ENCODE measurements at places on chromosomes 1 and 21.

DNA sequence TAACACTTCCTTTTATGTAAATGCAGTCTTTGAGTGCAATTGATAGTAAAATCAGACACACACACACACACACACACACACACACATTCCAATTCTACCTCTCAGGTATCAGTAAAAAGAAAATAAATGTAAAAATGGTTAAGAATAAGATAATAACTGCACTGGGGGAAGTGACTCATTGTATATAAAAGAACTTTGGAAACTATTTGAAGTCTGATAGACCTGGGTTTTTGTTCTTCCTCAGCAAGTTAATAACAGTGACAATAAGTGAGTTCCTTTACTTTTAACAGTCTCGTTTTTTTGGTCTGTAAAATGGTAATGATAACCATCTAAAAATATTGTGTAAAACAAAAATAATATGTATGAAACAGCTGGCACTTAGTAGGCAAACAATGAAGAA lies 1815.0 kb downstream of the MRPL39 start:
- no peak for DNase-seq

GRCh38 chr1:27601771-27602461 lies 2.0 kb downstream of the AHDC1 start:
- DNase-seq, result no peak

- DNase-seq, result no peak
Measured at GRCh38 chr1:101260556-101261350, 23.9 kb downstream of the S1PR1 start.

GRCh38 chr1:248802454-248802853 lies 23.3 kb downstream of the SH3BP5L start:
- no peak for DNase-seq

GRCh38 chr1:55280731-55281130 lies 65.6 kb upstream of the USP24 start:
- no peak for DNase-seq

- DNase-seq, result no peak
Measured at GRCh38 chr1:245213066-245213831, 58.5 kb downstream of the KIF26B start.

GRCh38 chr1:166999075-166999474 lies 10.0 kb downstream of the MAEL start:
- DNase-seq, result no peak

GRCh38 chr21:16509476-16509875 lies 779.7 kb downstream of the USP25 start:
- no peak for DNase-seq

DNA sequence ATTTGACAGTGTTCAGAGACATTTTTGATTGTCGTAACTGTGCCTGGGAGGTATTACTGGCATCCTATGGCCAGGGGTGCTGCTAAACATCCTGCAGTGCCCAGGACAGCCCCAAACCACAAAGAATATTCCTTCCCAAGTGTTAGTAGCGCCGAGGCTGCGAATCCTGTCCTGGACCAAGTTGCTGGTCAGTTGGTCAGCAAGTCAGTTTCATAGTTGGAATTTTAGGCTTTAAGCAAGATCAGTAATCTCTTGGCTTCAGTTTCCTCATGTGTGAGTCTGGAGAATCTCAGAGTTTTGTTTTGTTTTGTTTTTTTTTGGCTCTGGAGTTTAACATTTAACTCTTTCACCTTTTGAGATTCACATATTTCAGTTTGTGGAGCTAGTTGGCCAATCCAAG lies 65.0 kb downstream of the MTR start:
- DNase-seq, result no peak

DNA sequence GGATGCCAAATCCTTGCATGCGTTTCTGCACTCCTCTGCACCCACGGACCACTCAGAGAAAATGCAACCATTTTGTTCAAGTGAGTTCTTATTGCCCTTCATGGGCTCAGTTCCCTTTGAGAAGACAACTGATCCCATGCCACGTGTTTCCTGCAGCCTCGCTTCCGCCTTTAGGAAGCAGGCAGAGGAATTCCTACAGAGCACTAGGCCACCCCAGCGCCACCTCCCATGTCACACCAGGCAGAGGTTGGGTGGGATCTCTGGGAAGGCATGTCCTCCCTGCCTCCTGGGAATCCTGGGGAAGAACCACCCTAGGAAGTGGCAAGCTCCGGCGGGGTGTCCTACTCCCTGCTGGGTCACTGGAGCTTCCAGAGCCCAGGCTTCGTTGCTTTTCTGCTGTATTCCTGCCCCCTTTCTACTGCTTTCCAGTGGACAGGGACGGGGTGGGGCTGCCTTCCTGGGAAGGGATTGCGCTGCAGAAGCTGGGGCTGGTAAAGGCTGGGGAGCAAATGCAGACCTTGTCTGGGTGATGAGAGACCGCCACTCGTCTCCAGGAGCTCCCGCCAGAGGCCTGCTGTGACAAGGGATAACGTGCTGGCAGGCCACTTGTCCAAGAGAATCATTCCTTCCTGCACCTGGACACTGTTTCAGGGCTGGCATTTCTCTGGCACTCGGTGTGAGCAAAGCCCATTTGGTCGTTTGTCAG lies 478.2 kb upstream of the VAMP3 start:
- no peak for DNase-seq

GRCh38 chr1:97660431-97661105 lies 260.3 kb downstream of the DPYD start:
- DNase-seq, result no peak

GRCh38 chr1:20936621-20937020 lies 149.5 kb upstream of the HP1BP3 start:
- DNase-seq, result no peak

DNA sequence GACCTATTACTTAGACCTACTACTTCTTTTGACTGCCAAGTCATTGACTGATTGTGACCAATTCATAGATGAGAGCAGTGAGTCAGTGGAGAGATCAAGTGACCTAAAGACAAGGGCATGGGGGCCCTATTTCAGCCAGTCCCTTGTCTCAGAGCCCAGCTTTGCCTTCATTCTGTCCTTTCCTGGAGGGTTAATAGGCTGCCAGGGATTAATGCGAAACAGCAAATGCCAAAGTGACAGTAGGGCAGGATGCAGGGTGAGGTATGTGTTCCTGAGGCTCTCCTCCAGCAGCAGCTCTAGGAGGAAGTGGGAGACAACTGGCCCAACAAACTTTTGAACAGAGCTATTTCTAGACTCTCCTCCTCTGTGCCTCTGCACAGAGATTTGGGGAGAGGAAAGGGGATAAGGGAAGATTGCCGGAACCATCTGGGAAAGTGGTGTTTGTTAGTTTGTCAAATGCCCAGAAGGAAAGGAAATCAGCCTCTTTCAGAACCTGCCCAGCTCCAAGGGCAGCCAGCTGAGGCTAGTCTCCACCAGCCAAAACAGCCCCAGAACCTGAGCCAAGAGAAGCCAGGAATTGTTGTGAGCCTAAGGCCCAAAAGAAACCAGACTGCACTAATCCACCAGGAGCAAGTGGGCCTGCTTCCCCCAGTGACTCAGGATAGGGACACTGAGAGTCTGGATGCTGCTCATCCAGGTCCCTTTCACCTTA lies 4.9 kb upstream of the S100A3 start:
- no peak for DNase-seq

DNA sequence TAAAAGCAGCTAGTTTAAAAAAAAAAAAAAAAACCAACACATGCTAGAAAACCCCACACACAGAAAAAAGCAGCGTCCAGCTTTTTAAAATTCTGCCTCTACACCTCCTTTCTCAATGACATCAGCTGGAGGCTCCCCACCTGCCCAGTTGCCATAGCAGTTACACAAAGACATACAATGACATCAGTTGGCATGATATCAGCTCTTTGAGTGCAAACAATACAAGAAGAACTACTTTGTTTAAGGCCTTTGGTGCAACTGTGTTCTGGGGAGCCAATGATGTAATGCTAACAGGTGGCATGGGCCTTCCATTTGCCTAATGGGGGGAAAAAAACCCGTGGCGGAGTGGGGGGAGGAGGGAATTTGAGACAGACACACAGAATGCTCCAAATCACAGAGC lies 32.9 kb downstream of the DUSP10 start:
- DNase-seq, result peak; percentile 36

- DNase-seq, result no peak
Measured at GRCh38 chr21:29367335-29367734, 68.6 kb downstream of the BACH1 start.

GRCh38 chr21:46115441-46116188 lies 17.7 kb downstream of the COL6A2 start:
- no peak for DNase-seq

- no peak for DNase-seq
Measured at GRCh38 chr1:205576011-205576410, 55.8 kb downstream of the ELK4 start.

GRCh38 chr1:228958741-228959140 lies 223.5 kb downstream of the RHOU start:
- DNase-seq, result no peak

- peak; percentile 98 for DNase-seq
Measured at GRCh38 chr1:31955917-31956736, 18.0 kb upstream of the PTP4A2 start.

GRCh38 chr1:53431805-53432565 lies 27.2 kb upstream of the DMRTB1 start:
- no peak for DNase-seq

DNA sequence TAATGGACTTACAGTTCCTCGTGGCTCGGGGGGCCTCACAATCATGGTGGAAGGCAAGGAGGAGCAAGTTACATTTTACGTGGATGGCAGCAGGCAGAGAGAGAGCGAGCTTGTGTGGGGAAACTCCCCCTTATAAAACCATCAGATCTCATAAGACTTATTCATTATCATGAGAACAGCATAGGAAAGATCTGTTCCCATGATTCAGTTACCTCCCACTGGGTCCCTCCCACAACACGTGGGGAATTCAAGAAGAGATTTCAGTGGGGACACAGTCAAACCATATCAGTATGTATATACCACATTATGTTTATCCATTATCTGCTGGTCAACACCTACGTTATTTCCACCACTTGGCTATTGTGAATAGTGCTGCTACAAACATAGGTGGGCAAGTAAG lies 352.3 kb upstream of the B3GALT2 start:
- no peak for DNase-seq

GRCh38 chr1:168689726-168690602 lies 39.0 kb downstream of the DPT start:
- DNase-seq, result no peak

GRCh38 chr1:221478050-221478949 lies 263.6 kb downstream of the DUSP10 start:
- peak; percentile 49 for DNase-seq

GRCh38 chr21:17612023-17612564 lies 607 bp downstream of the BTG3 start:
- peak; percentile 22 for DNase-seq

DNA sequence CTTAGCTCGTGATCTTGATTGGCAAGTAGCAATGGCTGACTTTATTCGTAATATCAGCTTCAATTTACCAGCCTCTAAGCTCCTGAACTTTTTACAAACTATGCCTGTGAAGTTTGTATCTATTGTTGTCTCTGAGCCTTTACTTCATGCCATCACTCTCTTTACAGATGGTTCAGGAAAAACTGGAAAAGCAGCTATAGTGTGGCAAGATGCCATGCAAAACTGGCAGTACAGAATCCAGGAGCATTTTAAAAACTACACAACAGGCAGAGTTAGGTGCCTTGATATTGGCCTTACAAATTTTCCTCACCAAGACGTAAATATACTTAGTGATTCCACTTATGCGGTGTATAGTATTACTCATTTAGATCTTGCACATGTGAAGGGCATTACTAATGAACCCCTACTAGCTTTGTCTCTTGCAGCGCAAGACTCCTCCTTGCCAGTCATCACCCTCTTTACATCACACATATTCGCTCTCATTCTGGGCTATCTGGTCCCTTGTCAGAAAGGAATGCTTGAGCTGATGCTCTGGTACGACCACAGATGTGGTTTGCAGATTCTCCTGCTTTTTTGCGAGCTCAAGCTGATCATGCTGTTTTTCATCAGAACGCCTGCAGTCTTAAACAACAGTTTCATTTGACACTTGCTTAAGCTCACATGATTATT lies 36.3 kb downstream of the CLCA1 start:
- DNase-seq, result peak; percentile 31

DNA sequence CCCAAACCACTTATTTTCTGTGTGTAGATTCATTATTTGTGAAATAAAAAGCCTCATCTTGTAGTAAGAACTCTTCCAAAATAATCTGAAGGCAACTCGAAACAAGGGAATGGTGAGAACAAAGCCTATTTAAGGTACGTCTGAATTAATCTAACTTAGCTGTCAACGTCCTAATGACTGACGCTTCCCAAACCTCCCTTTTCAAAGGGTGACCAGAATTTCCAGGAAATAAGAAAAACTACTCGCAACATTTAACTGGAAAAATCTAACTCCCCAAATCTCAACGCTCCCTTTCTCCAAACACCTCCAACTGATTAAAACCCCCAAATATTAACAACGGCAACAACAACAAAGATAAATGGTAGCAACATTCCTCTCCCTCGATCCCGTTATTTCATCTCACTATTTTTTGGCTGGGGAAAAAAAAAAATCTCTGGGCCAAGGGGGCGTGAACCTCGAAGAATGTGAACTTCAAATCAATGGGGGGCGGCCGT lies 693 bp downstream of the SRSF10 start:
- DNase-seq, result no peak

- peak; percentile 48 for DNase-seq
Measured at GRCh38 chr1:163240705-163241104, 38.0 kb upstream of the RGS5 start.

- no peak for DNase-seq
Measured at GRCh38 chr1:84436876-84437655, 38.8 kb downstream of the DNASE2B start.

DNA sequence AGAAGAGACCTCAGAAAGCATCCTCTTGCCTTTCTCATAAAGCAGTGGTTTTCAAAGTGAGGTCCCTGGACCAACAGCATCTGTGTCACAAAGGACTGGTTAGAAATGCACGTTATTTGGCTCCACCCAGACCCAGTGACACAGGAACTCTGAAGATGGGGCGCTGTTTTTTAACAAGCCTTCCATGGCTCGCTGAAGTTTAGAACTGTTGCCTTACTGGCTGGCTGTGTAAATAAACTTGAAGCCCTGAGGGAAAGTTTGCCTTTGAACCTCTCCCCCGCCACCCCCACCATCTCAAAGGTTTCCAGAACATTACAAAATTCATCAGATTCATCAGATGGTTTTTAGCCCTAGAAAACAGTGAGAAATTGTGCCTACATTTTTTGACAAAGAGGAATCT lies 21.8 kb upstream of the IKBKE start:
- no peak for DNase-seq

- DNase-seq, result no peak
Measured at GRCh38 chr1:92486251-92487077, at the start of gene GFI1. Gene GFI1, minus strand, starts transcription at chr1:92486925. Its CDS starts 3,438 bp downstream, at chr1:92483487.

- no peak for DNase-seq
Measured at GRCh38 chr1:35660581-35661473, 19.5 kb upstream of the PSMB2 start.
